Effector CD4-positive, alpha-beta T cell (primary cell): ENCODE measurements at places on chromosomes 6 and 20.

DNA sequence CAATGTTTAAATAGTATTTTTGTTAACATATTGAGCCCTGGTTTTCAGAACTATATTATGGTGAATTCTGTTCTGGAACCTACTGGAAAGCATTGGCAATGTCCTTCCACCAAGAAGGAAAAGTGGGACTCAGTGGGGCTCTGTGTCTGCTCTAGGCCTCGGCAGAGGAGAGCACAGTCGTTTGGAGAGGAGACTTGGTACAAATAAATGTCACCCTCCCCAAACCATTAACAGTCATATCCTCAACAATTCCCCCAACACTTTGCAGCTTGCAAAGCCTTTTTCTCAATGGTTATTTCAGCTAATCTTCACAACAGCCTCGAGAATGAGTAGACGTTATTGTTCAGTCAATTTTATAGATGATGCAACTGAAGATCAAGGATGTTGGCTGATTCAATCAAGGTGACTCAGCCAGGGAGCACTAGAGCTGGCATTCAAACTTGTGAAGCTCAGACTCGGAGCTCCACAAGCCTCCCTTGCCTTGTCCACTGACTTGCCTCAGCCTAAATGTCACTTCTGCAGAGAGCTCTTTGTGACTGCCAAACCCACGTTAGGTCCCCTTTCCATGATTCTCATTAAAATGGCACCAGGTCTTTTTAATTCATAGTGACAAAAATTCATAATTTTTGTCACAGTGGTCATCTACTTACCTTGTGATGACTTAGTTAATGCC lies 60.6 kb downstream of the TOX2 start:
- DNase-seq = no peak

GRCh38 chr20:57760698-57761412 lies 51.0 kb upstream of the PMEPA1 start:
- DNase-seq = no peak

GRCh38 chr6:128117916-128118315 lies 217.1 kb upstream of the THEMIS start:
- DNase-seq = no peak

DNA sequence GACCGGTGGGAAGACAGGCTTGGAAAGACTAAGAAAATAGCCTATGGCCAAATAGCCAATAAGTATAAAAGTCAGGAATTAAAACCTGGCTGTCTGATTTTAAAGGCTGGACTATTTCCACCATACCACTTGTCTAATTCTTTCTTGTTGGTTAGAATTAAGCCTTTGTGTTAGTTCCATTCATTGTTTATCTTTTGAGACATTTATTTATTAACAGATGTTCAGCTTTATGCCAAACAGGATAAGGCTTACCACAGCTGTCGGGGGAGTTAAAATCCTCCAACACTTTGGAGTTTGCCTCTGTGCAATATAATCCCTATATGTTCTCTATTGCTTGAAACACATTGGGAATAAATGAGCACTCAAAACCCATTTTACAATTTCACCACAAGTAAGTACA lies 208.3 kb downstream of the TMEM200A start:
- DNase-seq = no peak

DNA sequence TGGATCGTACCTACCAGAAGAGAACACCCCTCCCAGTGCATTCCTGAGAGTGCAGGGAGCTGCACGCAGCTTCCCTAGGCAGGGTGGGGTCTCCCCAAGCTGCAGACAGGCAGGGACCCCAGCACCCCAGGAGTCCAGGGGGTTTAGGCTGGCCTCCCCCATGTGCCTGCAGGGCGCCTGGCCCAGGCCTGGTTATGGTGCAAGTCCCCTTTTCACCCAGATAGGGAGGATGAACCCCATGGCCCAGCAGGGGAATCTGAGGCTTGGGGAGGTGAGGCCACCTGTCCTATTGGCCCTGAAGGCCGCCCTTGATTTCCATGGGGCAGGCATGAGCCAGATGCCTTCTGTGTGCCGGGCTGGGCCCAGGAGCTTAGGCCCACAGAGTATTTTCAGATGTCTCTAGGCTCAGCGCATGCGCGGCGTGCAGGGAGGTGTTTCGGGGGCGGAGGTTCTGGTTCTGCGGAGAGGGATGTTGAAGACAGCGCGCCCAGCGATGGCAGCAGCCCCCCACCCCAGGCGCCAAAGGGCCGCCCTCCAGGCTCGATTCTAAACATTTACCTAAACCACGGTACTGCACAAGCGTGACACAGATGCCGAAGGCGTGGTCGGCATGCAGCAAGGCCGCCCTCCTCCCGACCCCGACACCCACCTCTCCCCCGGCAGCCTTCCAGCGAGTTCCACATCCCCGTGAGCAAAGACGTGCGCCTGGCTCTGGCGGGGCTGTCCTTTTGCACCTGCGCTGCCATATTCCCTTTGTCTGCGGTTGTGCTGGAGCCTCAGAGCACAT lies 29.4 kb downstream of the COL20A1 start:
- no peak for DNase-seq

GRCh38 chr6:21915707-21916260 lies 322.2 kb downstream of the SOX4 start:
- no peak for DNase-seq
